NCI-H2029 treated with DMSO at 0.1 percent for 48 hours (cell line): ENCODE measurements at places on chromosomes 13 and 19.

- no peak for DNase-seq
Observed at GRCh38 chr19:33484226-33484774, 37.3 kb downstream of the PEPD start.

- no peak for DNase-seq
Observed at GRCh38 chr13:24725379-24725778, 38.6 kb upstream of the RNF17 start.

DNA sequence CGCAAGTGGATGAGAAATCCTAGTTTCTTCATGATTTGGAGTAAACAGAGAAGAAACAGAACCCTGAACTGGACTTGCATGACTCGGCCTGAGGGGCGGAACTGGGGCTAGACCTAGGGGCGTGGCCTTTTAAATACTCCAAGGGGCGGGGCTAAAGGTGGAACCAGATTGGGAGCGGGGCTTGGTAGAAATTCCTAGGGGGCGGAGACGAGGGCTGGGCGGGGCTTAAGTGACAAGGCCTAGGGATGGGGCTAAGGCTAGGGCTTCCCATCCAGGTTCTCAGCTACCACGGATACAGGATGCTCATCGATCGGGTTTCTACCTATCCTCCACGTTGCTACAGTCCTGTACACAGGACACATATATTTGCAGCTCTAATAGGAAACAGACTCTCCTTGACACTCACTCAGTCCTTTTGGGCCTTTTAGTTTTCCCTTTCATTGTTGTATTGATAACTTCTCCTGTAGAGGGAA is 372 bp upstream of the ZNF699 start:
- peak; percentile 97 for DNase-seq

DNA sequence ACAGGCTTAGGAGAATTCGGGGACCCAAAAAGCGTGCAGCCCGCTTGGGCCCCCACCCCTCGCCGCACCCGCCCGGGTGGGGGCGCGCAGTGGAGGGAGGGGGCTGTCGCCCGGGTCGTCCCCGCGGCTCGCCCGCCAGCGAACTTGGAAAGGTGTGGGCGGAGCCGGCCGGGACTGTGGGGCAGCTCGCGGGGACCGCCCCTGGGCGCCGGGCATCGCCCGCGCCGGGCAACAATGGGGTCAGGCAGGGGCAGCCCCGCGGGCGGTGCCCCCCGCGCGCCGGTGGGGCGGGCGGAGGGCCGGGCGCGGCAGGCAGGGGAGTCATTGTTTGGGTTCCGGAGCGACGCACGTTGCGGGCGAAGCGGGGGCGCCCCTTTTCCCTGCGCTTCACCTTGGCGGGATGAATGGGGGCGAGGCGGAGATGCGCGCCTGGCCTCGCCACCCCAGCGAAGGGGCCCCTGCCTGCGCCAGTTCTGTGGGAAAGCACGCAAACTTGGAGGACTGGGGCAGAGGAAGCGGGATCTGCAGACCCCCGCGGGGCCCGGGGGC is 647 bp upstream of the KLF12 start:
- DNase-seq = no peak

- no peak for DNase-seq
Observed at GRCh38 chr19:32201636-32202051, 143.8 kb upstream of the ZNF507 start.
